Tibial nerve (tissue), 4 donors: ENCODE measurements at places on chromosomes 13 and 19. TPM values are rescaled to one million over a fixed set of nuclear protein-coding genes. Genes with fewer than 3 reads are reported as not detected.

Gene TGFBR3L
- not detected for total RNA-seq

Gene BRSK1
- 6.9 TPM for total RNA-seq

Gene GDF15
- total RNA-seq, result 31.0 TPM

Gene ZNF486
- total RNA-seq, result 5.5 TPM

Gene ATXN8OS
- not detected for total RNA-seq

Gene ZNF506
- total RNA-seq, result 29.4 TPM

Gene SSC5D
- 3.9 TPM for total RNA-seq
